ENCODE measurements at places on chromosomes 1 and 21. TPM values are rescaled to one million over a fixed set of nuclear protein-coding genes. Genes with fewer than 3 reads are reported as not detected.

The PADI2 gene
- not detected for total RNA-seq

The OVAAL gene
- total RNA-seq, result not detected

The S100A5 gene
- total RNA-seq, result not detected

The POMGNT1 gene
- total RNA-seq, result 86.4 TPM

The PCP4L1 gene
- total RNA-seq, result not detected

The TNFRSF18 gene
- total RNA-seq, result not detected

The KRTAP19-3 gene
- total RNA-seq, result not detected

The PLA2G2A gene
- total RNA-seq, result not detected

The NTMT2 gene
- total RNA-seq, result not detected

The C1orf210 gene
- total RNA-seq, result not detected

The PPM1J gene
- total RNA-seq, result 1.6 TPM

The LEMD1 gene
- total RNA-seq, result not detected

The PRKAB2 gene
- total RNA-seq, result 22.4 TPM

All from smooth muscle cell of the umbilical artery (primary cell).